CD4-positive, alpha-beta T cell (primary cell): ENCODE measurements at places on chromosomes 16 and 17.

DNA sequence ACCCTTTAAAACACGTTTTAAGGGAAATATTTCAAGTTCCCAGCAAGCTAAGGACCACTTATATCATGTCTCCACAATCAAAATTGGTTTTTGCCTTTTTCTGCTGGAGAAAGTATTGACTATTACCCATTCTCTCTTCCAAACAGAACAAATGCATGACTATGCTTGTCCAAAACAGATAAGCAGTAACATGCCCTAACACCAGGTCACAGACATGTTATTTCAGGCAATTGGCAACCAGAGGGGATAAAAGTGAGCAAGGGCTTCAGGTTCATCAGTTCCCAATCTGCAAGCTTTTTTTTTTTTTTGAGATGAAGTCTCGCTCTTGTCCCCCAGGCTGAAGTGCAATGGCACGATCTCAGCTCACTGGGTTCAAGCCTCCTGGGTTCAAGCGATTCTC lies 15.0 kb downstream of the SKA2 start:
- no peak for DNase-seq

DNA sequence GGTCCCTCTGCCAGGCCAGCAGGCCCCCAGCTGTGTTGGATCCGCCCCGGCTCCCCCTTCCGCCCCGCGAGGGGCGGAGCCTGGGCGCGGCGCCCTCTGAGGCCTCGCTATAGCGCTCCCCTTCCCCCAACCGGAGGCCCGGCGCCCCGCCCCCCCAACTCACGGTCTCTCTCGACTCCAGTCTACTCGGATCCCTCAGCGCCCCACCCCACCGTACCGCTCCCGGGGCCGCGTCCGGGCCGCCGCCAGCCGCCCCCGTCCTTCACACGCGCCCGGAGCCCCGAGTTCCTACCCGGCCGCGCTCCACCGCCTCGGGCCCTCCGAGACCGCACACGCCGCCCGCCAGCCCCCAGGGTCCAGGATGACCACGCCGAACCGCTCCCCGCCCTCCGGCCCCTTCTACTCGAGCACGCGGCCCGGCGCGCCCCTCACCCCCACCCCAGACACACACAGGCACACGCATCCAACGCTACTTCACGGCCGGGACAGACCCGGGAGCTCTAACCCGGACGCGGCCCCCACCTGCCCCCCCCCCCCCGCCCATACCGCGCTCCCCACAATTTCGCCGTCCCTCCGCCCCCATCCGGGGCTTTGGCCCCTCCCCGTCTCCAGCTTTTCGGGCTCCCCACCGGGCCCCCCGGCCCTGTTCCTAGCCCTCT lies 1.4 kb downstream of the PHF23 start:
- peak; percentile 72 for DNase-seq

- peak; percentile 37 for DNase-seq
Observed at GRCh38 chr17:45018848-45019711, 32.4 kb downstream of the DCAKD start.

DNA sequence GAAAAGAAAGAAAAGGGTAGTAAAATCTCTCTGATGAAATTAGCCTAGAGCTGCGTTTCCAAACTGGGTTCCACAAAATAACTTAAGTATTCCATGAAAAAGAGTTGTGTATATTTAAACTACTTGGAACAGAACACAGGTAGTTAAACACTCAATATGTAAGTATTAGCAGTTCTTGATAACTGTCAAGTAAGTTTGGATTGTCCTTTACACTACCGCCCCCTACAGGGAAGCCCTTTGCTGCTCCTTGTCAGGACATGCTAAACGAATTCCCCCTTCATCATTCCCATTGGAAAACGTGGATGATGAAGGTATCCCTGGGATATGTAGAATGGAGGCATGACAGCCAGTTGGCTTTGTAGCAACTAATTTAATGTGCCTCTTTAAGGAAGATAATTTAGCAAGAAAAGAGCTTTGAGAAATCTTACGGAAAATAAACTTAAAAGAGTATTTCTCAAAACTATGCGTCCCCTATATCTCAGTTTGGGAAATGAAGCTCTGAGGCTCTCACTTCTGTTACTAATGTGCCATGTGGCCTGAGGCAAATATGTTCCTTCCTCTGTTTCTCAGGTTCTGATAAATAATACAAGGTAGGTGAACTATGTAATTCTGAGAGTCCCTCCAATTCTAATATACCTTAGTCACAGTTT lies 18.8 kb downstream of the NCBP3 start:
- DNase-seq = peak; percentile 65

DNA sequence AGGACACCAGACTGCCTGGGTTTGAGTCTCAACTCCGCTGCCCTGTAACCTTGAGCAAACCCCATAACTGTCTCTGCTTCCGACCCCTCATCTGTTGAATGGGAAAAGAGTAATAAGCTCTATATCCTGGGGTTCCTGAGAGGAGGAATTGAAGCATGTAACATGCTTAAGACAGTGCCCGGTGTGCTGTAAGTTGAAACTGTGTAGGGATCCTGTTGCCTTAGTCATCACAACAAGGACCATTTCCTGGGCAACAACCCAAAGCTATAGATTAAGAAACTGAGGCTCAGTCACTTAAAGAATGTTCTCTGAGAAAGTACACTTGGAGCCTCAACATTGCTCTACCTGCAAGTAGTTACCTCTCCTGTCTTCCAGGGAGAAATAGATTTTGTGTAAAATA lies 23.0 kb downstream of the CDH13 start:
- DNase-seq = no peak

GRCh38 chr16:69616082-69616481 lies 50.3 kb downstream of the NFAT5 start:
- DNase-seq = no peak

DNA sequence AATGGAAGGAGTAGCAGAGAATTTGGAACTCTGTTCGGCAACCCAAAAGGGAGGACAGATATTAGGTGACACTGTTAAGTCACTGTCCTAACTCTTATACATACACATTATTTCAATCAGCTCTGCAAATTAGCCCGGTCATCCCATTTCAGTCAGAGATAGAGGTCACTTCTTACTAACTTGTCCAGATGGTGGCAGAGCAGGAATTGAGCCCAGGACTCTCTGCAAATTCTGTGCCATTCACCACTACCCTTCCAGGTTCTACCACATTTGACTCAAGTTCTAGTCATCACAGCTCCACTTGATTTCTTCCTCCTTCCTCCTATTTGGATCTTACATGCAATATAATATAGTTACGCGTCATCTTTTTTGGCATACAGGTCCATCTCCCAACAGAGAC lies 35.9 kb upstream of the NUDT7 start:
- DNase-seq = no peak

DNA sequence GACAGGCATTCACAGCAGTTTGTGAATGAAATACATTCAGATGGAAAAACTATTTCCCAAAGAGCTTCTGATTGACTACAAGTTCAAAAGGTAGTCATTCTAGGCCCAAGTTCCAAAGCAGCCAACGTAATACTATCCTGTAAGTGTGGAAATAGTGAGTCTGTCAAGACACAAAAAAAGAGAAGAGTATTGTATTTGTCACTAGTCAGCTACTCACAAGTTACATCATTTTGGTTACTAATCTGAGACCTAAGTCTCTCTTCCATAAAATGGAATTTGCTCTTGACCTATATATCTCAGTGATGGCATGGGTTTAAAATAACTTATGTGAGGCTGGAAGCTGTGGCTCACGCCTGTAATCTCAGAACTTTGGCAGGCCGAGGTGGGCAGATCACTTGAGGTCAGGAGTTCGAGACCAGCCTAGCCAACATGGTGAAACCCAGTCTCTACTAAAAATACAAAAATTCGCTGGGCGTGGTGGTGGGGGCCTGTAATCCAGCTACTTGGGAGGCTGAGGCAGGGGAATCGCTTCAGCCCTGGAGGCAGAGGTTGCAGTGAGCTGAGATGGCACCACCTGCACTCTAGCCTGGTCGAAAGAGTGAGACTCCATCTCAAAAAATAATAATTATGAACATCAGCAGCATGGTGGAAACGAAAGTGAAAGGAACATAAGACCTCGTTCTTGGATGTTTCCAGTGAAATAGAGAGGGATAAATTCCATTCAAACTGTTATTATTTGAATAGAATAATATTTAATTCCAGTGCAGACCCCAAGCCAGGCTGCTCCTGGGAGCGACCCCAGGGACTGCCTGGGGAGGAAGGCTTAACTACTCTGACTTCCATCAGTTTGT lies 2.9 kb downstream of the CMC2 start:
- DNase-seq = no peak

DNA sequence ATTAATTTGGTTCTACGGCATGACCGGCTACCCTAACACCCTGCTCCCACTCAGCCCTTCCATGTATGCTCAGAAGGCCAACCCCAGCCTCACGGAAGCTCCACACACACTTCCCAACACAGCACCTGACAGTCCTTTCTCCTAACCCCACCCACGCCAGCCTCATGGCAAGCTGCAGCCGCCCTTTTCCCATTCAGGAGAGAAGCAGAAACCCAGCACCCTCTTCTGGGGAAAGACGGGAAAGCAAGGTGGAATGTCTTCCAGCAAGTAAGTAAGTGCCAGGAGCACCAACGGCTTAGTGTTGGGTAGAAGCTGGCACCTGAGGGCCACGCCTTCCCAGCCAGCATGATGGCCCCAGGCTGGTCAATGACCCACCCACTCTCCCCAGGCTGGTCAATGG lies 32.1 kb downstream of the ABR start:
- no peak for DNase-seq

GRCh38 chr16:67822511-67822910 lies 15.8 kb downstream of the TSNAXIP1 start:
- DNase-seq = no peak

GRCh38 chr16:69925311-69925710 lies 25.8 kb upstream of the CLEC18A start:
- DNase-seq = no peak

- DNase-seq = no peak
Observed at GRCh38 chr16:88536971-88537751, 33.0 kb upstream of the ZC3H18 start.

GRCh38 chr16:1035066-1035415 lies 37.5 kb upstream of the SSTR5 start:
- no peak for DNase-seq

DNA sequence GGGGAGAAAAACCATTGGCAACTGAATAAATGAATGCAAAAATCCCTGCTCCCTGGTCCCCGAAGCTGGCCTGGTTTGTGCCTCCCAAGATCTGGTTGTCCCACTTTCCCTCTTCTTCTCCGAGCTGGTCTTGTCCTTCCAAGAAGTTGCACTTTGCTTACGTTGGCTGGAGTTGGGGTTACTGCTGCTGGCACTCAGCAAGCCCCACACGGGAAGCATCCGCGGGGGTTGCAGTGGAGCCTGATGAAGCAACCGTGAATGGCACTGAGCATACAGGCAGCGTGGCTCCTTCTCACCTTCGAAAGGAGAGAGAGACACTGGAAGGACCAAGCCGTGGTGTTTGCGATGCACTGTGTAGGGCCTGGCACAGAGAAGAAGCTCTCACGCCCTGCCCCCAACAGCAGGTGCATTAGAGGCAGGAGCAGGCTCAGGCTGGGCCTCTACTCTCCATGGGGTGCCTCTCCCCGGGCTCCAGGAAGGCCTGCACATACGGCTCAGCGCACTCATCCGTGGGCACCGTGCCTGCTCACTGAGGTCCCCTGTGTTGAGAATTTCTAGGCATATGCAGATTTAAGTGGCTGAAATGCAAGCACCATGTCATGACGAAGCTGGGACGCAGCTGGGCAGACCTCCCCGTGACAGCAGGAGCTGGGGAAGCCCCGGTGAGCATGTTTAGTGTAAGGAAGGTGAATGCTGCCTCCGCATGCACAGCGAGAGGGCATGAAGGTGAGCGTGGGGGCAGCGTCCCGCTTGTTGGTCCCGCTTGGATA lies 12.1 kb downstream of the CA5A start:
- no peak for DNase-seq

GRCh38 chr16:88049561-88050545 lies 98.6 kb downstream of the BANP start:
- DNase-seq = no peak

GRCh38 chr16:14369734-14370598 lies 260.1 kb downstream of the PARN start:
- DNase-seq = no peak

DNA sequence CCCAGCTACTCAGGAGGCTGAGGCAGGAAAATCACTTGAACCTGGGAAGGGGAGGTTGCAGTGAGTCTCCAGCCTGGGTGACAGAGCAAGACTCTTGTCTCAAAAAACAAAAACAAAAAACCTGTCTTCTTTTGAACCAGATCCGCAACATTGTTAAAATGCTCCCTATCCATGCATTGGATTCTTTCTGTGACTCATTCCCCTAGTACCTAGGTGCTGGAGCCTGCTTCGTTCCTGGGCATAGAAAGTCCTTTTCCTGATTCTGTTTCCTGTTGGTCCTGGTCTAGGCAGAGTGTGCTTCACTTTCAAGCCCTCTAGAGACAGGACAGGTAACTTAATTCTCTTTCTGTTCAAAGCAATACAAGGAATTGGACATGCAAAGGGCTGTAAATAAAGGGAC lies 5.2 kb downstream of the EPN2 start:
- no peak for DNase-seq

DNA sequence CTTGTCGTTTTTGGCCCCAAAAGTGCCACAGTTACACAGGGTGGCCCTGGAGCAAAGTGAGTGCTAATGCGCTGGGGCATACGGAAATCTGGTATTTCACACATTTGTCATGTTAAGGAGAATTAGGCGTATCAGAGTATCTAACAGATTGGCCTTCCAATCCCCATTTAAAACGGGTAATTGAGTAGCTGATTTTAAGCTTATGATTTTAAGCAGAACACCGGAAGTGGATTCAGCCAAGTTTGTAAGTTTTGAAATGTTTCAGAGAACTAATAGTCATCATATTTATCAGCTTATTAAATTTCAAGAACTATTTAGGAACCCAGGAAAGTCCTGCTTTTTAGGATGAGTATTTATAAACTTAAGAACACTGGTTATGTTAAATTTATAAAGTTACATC lies 19.5 kb downstream of the LRRC75A start:
- DNase-seq = no peak

DNA sequence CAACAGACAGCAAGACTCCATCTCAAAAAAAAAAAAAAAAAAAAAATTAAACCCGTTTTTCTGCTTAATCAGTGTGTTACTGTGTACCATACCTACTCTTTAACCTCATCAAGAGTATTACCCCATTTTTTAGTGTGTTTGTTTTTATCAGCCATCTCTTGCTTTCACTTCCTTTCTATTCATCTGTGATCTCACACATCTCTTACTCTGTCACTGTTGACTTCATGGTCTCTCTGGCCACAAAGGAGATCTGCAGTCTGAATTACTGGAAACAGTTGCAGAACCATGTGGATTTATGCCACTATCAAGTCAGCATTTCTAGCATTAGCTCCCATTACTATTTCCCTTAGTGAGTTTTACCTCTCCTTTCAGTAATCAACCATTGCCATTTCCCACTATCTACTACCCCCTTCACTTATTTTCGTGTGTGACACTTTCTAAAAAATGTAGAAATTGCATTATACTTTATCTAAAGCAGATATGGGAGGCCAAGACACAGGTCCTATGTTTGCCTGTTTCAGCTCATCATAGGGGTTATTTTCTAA lies 20.1 kb downstream of the NDEL1 start:
- DNase-seq = no peak

GRCh38 chr17:78676412-78677302 lies 99.5 kb upstream of the DNAH17 start:
- DNase-seq = no peak
